Hypothalamus (tissue), 51 donors: ENCODE measurements at places on chromosomes 5 and 9.

GRCh38 chr9:124222109-124222508 lies 35.6 kb upstream of the NEK6 start:
- DNase-seq = no peak

DNA sequence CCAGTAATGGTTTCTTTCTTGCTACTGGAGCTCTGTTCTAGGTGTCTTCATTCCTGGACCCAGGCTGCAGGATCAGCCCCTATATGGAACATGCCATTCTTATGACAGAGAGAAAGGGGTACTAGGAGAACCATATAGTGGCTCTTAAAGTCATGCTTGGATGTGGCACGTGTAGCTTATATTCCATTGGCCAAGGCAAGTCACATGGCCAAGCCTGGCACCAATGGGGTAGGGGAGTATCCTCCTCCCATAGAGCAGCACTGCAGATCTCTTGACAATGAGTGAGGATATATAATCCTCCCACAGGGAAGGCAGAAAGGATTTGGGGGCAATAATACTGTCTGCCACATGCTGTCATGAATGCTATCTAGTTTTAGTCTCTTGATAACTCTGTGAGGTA lies 193.3 kb downstream of the PALM2AKAP2 start:
- no peak for DNase-seq

- no peak for DNase-seq
Observed at GRCh38 chr5:121630402-121630801, 221.3 kb upstream of the FTMT start.

GRCh38 chr5:9927521-9927997 lies 297.4 kb upstream of the TAS2R1 start:
- DNase-seq = no peak

DNA sequence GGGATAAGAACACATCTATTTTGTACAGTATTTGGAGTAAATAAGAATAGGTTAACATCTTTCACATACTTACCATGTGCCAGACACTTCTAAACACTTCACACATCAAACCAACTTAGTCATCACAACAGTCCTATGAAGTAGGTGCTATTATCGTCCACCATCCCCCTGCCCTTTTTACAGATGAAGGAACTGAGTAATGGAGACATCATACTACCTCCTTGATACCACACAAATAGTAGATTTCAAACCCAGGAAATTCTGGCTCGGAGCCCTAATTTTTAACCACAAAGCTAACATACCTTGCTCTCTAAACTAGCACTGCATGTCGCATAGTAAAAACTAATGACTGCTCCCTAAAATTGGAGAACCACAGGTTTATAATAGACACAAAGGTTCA lies 4.2 kb upstream of the ZNF366 start:
- DNase-seq = no peak

- DNase-seq = no peak
Observed at GRCh38 chr5:139443831-139444453, 4.6 kb upstream of the DNAJC18 start.

- DNase-seq = no peak
Observed at GRCh38 chr9:97366889-97367288, 45.0 kb upstream of the TDRD7 start.

DNA sequence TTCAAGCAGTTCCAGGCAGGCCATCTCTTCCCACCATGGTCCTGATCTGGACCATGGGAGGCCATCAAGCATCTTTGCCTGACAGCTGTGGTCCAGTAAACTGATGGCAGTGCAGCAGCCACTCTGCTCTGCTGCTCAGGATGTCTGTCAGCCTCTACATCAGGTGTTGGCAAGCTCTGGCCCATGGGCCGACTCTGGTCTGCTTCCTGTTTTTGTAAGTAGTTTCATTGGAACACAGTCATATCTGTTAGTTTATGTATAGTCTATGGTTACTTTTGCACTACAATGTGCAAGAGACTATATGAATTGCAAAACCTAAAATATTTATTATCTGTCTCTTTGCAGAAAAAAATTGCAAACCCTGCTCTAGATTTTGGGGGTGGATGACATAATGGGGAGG lies 225.0 kb downstream of the KCTD16 start:
- DNase-seq = no peak

DNA sequence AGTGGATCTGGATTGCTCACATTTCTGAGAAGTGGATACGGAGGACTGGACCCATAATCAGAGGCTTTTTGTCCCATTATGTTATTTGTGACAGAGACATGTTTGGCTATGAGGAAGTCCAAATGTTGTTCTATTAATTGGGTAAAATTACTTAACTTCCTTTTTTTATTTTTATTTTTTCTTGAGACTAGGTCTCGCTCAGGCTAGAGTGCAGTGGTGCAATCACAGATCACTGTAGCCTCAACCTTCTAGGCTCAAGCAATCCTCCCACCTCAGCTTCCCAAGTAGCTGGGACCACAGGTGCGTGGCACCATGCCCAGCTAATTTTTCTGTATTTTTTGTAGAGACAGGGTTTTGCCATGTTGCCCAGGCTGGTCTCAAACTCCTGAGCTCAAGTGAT lies 11.9 kb upstream of the PGGT1B start:
- DNase-seq = no peak

- DNase-seq = no peak
Observed at GRCh38 chr5:102867992-102868662, 113.0 kb downstream of the PAM start.

DNA sequence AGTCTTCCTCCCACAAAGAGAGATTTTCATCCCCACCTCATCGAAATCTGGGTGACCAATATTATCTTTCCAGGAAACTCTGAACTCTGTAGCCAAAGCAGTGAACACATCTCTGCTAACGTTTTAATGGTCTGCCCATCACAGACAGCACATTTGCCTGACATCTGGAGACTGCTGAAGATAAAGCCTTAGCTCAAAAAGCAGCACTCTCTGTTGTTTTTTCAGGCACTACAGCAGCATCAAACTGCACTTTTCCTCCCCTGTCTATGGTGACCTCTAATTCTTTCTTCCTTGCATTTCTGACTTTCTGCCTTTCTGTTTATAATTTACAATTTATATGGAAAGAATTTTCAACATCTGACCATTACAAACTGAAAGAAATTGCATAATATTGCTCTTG lies 66.8 kb downstream of the RAB3C start:
- no peak for DNase-seq

DNA sequence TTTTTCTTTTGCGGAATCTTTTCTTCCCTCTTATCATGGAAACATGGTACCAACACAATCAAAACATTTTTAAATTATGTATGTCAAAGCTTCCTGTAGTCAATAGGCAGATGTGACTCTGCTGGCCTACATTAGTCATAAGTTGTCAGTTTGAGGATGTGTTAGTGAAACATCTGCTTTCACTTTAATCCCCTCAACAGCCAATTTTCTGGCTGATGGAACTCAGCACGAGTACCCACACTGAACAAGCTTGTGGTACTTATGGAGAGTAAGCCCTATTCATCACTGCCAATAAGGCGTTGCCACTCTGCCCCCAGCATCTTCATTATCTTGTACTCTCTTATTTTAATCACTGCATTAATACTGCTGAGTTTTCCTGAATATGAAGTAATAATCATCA lies 1034.4 kb downstream of the CDH9 start:
- no peak for DNase-seq

- no peak for DNase-seq
Observed at GRCh38 chr5:90142541-90142940, 267.0 kb downstream of the CETN3 start.

- DNase-seq = no peak
Observed at GRCh38 chr9:137504432-137504777, 45.3 kb upstream of the NSMF start.

GRCh38 chr9:33297432-33297831 lies 7.1 kb downstream of the NFX1 start:
- DNase-seq = no peak

- DNase-seq = no peak
Observed at GRCh38 chr5:143207563-143208364, 195.7 kb downstream of the NR3C1 start.

DNA sequence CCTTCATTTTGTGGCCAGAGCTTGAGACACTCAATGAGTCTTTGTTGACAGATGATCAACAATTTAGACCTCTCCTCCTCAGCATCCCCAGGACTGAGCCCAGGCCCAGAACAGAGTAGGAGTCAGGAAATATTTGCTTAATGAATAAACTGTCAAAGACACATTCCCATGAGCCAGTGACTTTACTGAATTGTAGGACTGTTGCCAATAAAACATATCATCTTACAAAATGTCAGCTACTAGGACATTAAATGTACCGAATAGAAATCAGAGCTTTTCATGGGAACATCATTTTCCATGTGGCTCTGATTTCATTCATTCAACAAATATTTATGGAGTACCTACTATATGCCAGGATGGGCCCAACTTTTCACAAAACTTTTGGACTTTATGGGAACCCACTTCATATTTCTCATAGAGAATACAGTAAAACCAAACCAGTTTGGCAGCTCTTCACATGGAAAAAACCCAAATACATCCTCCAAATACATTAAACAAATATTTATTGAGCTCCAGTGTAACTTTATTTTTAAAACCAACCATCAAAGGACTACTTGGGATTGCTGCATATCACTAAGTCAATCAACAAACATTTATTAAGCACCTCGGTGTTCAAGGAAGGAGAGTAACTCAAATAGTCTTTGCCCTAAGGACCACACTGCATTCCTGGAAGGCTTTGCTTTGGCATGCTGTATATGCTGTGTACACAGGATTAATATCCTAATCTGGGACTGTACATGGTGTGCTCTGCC lies 11.4 kb downstream of the VDAC1 start:
- DNase-seq = no peak

- DNase-seq = no peak
Observed at GRCh38 chr5:59428391-59428790, 465.1 kb downstream of the PDE4D start.

DNA sequence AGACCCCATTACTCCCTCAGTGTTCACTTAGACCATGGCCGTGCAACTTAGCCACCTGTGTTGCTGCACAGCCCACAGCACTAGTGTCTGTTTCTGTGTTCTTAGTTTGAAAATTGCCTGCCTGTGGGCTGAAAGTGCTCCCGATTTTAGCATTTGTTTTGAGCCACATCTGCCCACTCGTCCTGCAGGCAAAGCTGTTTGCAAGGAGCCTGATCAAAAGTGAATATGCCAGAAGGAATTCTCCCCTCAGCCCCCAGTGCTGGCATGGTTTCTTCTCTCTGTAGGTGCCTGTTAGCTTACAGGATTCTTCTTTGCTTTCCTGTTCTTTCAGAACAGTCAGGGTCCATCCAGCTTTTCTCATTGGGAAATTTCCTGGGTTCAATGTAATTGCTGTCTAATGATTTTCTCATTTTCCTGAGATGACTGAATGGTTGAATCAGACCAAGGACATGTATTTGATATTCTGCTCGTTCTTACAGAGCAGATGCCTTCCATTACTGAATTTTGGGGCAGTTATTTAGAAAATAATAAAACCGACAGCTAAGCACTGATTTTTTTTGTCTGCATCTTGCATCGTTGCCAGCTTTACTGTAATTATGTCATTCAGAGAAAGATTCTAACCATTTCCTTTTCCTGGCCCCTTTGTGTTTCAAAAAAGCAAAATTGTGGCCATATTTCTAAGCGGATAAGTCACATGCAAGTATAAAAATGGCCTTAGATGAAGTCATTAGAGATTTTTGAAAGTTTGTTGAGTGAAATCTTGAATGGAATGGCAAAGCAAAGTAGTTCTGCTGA lies 111.1 kb upstream of the CKMT2 start:
- DNase-seq = no peak

GRCh38 chr9:91714020-91714806 lies 235.8 kb downstream of the ROR2 start:
- no peak for DNase-seq

DNA sequence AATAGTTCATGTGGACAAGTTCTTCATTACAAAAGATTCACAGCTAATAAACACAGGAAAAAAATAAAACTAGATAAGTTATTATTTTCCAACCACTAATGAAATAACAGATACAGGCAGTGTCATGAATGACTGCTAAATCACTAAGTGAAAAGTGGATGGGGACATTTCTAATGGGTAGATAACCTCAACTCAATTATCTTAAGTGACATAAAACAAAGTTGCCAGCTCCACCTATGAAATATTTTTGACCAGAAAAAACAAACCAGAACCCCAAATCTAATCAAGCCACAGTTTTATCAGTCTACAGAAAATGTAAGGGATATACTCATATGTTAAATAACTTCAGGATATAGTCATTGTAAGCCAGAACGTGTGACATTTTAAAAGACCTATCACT lies 74.4 kb downstream of the AGTPBP1 start:
- no peak for DNase-seq

DNA sequence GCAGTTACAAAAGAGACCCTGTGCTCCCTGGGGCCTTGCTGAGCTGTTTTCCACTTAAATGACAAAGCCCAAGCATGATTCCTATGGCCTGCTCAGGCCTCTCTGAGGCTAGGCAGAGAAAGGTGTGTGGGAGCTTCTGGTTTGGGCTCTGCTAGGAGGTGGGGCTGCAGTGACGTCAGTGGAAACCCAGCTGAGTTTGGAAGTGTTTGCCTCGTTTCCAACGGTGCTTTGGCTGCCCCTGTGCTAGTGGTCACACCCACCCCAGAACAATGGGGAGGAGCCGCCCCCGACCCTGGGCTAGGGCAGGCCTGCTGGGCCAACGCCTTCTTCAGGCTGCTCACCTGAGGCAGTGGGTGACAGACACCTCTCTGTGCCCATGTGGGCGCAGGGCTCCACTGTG lies 10.4 kb downstream of the ANGPTL2 start:
- DNase-seq = no peak

- DNase-seq = no peak
Observed at GRCh38 chr5:159891371-159891770, 24.9 kb upstream of the ADRA1B start.

GRCh38 chr5:149521739-149522685 lies 29.2 kb downstream of the CSNK1A1 start:
- no peak for DNase-seq

GRCh38 chr5:118293378-118293777 lies 695.0 kb downstream of the DTWD2 start:
- no peak for DNase-seq

DNA sequence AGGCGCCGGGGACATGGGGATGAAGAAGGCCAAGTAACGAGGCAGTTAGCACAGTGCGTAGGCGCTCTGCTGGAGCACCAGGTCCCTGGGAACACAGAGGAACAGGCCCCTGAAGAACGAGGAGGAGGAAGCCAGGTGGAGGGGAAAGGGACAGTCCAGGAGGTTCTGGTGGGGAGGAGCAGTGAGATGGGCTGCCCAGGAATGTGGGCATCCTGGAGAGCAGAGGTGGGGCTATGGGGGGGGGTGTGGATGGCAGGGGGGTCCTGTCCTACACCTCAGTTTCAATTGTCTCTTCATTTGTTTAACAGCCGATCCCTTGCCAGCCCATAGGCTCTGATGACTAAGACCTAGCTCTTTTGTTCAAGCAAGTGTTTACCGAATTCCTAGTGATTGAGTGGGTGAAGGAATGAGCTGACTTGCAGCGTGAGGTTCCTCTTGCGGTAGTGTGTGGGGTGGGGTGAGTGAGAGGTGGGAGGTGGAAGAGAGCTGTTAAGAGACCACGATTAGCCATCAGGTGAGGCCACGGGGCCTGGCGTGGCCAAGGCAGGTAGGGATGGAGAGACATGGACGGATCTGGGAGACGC lies 8.4 kb upstream of the PHYHD1 start:
- DNase-seq = no peak

- no peak for DNase-seq
Observed at GRCh38 chr9:8457055-8457454, 657.5 kb upstream of the DMAC1 start.
